Activated T-helper 1 cell treated with anti-CD3 and anti-CD28 coated beads, Interleukin-2, amount 50 U/mL, for 16 hours (primary cell): ENCODE measurements at places on chromosomes 12 and 14.

GRCh38 chr12:55681142-55682077 is 26.3 kb downstream of the ITGA7 start:
- no peak for DNase-seq

DNA sequence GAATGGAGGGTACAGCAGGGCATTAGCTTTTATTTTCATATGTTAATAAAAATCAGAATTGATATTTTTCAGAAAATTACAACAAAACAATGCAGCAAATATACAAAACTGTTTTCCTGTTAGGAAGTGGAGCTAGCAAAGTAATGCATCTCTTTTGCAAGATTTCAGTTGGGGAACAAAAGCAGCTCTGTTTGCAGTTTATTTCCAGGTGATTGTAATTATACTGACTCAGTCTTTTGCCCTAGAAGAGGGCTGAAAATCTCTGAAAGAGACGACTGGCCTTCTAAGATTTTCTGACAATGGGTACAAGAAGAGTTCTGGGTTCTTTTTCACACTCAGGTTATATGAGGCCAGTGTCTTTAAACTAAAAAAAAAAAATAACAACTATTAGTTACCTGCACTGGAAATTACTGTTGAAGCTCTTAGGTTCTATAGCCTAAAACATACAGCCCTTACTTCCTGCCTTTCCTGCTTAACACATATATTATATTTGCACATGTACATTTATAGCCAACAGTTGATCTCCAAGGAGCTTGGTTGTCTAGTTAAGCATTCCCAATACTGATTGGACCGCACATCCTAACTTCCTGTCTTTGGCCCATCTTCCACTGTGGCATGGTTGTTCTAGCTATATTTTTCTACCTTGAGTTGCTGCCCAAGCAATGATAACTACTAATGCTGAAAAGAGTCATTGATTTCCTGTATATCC is 199.1 kb upstream of the KRR1 start:
- no peak for DNase-seq

DNA sequence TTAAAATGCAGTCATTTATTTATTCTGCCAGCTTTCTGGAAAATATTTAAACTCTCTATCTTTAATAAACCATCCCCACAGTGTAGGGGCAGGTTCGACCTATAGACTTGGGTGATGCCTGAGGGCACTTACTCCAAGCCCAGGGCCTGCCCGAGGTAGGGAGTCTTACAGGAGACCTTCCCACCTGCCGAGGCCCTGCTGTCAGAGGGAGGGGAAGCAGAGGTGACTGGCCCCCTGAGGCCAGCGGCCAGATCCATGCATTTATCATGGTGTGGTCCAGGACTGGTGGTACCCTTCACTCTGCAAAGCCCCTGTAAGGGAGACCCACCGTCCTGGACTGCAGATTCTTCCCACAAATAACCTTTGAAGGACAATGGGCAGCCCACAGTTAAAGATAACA is 7.6 kb downstream of the EML1 start:
- no peak for DNase-seq

DNA sequence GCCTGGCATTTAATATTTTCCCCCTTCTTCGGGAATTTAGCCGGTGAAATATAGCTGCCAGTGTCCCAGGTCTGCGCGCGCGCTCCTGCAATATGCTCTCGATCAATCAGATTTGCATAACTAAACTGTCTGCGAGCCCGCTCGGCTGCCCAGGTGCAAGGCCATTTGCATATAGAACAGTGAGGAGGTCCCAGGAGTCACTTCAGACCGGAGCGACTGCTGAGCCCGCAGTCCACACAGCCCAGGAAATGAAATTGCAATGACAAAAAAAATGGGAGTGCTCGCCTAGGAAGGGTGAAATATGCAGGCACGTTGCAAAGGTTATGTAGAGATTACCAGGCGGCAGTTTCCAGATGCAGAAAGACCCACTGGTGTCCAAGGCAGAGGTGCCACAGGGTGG is 228.5 kb downstream of the VRK1 start:
- DNase-seq, result no peak

- DNase-seq, result no peak
Observed at GRCh38 chr12:15584366-15585041, 204.7 kb downstream of the EPS8 start.

GRCh38 chr14:93008381-93008780 is 85.4 kb downstream of the CHGA start:
- DNase-seq, result no peak

DNA sequence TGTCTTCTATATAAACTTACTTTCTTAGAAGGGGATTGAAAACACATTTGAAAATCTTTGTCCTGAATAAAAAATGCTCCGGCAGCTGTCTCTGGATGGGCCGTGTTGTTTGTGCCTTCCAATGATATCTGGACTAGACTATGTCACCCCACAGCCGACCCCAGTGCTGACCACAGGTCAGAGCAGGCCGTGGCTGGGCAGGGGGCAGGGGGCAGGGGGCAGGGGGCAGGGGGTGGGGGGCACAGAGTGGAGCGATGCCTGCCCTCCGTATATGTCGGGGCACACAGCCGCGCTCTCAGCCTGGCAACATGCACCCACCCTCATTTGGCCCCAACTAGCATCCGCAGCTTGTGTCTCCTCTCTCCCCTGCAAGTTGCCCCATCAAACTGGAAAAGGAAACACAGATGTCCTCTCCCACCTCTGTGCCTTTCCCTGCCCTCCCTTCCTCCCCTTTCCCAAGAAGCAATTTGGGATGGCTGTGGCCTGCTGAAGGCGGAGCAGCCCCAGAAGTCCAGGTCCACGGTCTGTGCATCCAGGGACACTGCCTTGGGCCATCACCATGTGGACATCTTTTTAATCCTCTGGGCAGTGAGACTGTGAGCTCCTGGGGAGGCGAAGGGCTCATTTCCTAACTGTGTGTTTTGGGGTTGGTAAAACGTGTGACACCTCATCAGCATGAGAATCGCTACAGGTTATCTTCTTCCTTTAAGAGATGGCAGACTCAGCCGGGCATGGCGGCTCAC is 295.7 kb upstream of the RTL1 start:
- DNase-seq, result no peak

GRCh38 chr14:70152704-70153103 is 36.0 kb downstream of the SLC8A3 start:
- no peak for DNase-seq

DNA sequence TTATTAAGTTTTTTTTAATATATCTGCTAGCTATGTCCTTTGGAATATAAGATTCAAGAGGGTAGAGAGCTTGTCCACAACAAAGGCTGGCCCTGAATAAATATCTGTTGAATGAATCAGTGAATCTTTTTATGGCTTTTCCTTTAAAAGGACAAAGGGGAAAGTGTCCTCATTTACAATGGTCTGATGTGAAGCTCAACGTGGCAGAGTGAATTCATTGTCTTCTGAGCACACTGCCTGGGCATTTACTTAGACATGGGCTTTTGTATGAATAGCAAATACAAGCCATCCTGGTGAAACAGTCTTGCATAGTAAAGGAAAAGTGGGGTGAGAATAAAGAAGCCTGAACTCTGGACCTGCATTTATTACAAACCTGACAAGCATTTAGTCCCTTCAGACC is 201.2 kb downstream of the NELL2 start:
- no peak for DNase-seq

- no peak for DNase-seq
Observed at GRCh38 chr12:75257510-75257909, 47.9 kb upstream of the KCNC2 start.

- no peak for DNase-seq
Observed at GRCh38 chr12:25591144-25591543, 38.1 kb upstream of the LMNTD1 start.

- DNase-seq, result no peak
Observed at GRCh38 chr12:42960087-42960527, 370.6 kb upstream of the PRICKLE1 start.

GRCh38 chr12:988646-989045 is 2.4 kb upstream of the ERC1 start:
- no peak for DNase-seq

- no peak for DNase-seq
Observed at GRCh38 chr12:12249216-12250050, 17.4 kb downstream of the LRP6 start.

DNA sequence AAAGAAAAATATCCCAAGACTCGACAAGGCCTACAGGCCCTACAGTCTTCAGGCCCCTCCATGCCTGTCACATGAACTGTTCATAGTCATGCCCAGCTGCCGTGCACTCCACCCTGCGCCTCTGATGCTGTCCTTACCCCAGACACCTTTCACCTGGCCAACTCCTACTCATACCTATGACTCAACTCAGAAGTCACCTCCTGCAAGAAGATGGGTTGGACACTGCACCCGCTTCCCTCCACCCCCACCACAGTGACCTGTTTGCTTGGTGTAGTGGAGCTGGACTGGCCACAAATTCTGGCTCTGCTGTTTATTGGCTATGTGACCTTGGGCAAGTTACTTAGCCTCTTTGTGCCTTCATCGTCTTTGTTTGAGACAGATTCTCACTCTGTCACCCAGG is 56.2 kb downstream of the PHETA1 start:
- DNase-seq, result no peak

DNA sequence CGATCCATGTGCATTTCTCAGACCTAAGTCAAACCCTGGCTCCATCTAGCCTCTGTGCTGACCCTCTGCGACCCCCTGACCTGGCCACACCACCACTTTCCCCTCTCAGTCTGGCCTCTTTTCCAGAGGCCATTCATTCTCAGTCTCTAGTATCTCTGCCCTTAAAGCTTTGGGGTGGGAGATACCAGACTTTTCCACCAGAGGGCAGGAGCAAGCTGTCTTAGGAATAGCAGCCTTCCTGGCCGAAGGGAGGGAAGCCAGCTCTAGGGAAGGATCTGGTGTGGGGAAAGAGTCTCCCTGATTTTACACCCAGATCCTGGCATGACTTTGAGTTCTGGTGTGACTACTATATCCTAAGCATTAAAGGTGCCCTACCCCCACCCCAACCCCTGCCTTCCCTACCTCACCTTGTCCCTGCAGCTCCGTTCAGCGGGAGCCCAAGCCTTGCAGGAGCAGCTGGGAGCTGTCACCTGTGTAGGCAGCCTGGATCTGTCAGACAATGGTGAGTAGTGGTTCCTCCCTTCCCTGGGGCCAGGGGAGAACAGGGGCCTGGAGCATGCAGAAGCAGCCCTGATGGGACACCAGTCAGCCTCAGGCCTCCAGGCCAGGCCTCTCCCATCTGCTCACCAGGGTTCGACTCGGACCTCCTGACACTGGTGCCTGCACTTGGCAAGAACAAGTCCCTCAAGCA is 6.6 kb downstream of the CARMIL3 start:
- no peak for DNase-seq

GRCh38 chr14:72402377-72402772 is 470.1 kb downstream of the RGS6 start:
- DNase-seq, result no peak

- no peak for DNase-seq
Observed at GRCh38 chr12:66697404-66697803, 18.5 kb upstream of the GRIP1 start.

- DNase-seq, result no peak
Observed at GRCh38 chr12:24109381-24110039, 160.0 kb upstream of the SOX5 start.

DNA sequence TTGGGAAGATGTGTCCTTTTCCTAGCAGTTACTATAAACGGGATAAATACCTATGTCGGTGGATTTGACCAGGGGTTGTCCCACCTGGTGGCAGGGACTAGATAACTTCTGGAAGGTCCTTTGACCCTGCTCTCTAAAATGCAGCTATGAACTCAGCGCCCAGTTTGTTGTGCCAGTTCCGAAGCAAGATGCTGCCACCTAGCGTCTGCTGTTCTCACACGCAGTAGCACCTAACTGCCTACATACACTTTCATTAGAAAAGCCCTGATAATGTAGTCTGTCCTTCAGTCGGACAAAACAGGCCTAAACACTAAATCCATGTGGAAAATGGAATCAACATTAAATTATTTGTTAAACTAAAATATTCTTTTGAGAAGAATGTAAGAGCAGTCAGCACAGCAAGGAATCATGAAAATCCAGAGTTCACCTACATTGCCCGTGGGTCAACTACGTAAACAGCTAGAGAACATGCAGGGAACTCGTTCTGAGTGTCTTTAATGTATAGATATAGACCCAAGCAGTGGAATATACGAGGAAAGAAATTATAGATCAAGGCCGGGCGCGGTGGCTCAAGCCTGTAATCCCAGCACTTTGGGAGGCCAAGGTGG is 51.1 kb upstream of the CRACR2A start:
- peak; percentile 39 for DNase-seq

DNA sequence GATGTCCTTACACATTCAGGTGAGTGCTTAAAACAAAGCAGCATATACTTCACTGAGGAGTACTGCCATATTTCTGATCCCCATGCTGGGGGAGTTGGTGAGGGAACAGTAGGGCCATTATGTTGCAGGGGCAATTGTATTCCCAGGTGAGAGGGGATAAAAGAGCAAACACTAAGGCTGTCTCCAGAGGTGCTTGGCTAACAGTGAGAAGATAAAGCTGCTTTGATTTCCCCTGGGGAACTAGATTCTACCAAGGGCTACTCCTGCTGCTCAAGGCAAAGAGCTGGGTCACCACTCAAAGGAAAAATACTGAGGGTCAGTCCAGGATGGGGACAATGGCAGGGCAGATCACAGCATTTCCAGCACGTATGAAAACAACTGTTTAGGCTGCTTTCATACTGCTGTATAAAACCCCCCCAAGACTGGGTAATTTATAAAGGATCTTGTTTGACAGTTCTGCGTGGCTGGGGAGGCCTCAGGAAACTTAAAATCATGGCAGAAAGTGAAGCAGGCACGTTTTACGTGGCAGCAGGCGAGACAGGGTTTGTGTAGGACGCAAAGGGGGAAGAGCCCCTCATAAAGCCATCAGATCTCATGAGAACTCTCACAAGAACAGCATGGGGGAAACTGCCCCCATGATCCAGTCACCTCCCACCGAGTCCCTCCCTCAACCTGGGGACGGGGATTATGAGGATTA is 47.8 kb upstream of the OR5AU1 start:
- DNase-seq, result no peak
